SJCRH30 (cell line): ENCODE measurements at places on chromosomes 5 and 9.

DNA sequence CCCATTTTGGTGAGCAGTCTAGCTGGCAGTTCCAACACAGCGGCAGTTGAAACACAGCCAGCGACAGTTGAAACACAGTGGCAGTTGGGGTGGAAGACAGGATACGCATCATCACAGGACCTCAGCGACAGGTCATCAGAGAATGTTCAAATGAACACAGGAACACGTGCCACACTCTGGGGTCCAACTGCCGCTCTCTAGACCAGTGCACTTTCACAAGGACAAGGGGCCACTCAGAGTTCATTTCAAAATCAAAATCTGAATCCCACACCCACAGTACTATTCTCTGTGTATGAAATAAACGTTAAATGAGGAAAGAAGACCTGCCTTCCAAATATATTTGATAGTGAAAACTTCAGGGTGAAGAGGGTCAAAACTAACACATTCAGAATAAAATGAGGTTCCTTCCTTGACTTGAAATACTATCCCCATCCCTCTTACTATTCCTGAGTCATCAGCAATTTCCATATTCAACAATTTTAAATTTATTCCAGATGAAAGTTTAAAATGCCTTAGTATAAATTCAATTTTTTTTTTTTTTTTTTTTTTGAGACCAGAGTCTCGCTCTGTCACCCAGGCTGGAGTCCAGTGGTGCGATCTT, 53.0 kb upstream of the SIMC1 start:
- no peak for DNase-seq

DNA sequence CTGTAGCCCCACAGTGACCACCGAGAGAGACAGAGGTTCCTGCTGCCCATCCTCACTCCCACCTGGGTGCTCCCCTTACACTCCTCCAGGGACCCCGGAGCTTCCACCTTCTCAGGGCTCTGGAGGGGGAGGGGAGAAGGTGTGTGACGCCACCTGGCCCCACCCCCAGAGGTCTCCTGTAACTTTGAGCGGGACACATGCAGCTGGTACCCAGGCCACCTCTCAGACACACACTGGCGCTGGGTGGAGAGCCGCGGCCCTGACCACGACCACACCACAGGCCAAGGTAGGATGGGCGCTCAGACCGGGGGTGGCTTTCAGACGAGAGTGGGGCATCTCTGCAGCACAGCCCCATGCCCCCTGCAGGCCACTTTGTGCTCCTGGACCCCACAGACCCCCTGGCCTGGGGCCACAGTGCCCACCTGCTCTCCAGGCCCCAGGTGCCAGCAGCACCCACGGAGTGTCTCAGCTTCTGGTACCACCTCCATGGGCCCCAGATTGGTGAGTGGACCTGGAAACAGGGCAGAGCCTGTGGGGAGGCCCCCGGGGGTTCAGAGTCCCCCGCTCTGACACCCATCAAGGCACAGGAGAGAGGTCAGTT, 4.5 kb downstream of the MAMDC4 start:
- DNase-seq = no peak

- DNase-seq = no peak
Measured at GRCh38 chr5:81398741-81399140, 4.8 kb upstream of the ACOT12 start.

DNA sequence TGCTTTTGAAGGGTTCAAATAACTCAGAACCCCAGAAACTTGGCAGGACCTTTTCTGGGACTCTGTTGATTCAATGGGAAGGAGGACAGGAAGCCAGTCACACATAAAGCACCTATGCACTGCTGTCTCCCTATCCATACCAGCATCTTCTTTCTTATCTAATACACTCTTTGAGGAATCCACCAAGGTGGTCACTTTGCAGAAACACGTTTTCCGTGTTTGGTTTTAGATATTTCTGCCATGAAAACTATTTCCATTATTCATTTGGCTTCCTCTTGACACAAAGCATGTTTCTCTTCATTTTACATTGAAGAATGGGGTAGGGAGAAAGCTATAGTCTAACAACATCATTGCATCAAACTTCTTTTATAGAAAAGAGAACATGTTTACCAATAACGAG, 76.5 kb upstream of the NR3C1 start:
- no peak for DNase-seq

GRCh38 chr9:121704281-121704680, 52.8 kb downstream of the DAB2IP start:
- DNase-seq = no peak

- peak; percentile 26 for DNase-seq
Measured at GRCh38 chr5:73387601-73388305, 60.8 kb downstream of the FOXD1 start.

- DNase-seq = no peak
Measured at GRCh38 chr5:40787986-40788385, 10.2 kb downstream of the PRKAA1 start.

DNA sequence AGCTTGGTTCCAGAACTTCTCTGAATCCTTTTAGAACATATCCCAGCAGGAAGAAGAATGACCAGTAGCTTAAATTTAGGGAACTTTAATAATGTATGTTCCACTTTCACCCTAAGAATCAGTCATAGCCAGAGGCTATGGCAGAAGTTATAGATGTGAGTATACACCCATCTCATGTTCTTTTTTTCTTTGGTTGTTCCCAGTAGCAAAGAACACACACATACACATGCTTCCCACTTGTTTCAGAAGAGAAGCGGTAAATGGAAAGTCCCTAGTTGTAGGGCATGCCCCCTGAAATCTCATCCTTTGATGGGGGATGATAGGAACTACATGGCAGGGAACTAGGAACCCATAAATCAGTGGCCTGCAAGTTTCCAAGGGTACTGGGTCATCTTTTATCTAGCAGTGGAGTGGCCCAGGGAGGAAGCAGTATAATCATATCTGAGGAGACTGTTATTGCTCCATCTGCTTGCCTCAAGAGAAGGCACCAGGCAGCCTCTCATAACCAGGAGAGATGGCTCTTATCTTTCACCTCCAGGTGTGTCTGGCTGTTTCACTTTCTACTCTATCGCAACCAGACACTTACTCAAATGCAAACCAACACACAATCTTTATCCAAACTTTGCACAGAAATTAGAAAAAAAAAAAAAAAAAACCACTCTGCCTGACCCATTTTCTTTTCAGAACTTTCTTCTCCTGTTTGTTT, 109.5 kb downstream of the SNCAIP start:
- no peak for DNase-seq

DNA sequence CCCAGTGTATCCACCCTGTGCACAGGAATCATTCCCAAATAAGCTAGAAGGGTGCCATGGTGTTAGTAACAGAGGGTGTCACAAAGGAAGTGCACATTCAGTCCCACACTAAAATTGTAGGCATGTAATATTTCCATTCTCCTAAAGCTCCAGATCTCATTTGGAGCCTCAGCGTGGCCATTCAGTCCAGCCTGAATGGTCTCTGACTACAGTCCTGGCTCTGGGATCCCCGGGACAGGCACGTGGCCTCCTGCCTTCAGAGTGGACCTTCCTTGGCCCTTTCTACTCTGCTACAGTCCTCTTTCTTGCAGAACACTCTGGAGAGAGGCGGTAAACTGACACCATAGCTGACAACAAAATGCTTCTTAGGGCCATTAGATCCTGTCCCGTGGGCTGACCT, 243.9 kb downstream of the IRX2 start:
- no peak for DNase-seq

GRCh38 chr9:32579706-32580331, 6.9 kb upstream of the NDUFB6 start:
- peak; percentile 74 for DNase-seq

- no peak for DNase-seq
Measured at GRCh38 chr5:59749782-59750520, 143.6 kb downstream of the PDE4D start.

- no peak for DNase-seq
Measured at GRCh38 chr9:2267181-2267745, 252.1 kb downstream of the SMARCA2 start.

DNA sequence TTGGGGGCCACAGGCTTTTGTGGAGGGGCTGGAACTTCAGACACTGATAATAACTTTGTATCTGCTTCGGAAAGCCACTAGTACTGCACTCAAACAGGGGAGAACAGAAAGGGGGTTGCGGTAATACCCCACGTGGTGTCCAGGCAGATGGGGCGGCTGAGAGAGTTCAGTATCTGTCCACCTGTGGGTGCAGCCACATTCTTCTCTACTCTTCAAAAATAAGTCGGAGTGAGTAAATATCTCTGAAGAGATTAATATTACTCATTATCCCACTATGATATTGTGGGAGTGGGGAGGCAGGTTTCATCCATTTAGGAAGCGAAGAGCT, 102.1 kb upstream of the SSBP2 start:
- DNase-seq = no peak

GRCh38 chr9:136538599-136539426, 7.0 kb downstream of the NOTCH1 start:
- no peak for DNase-seq

DNA sequence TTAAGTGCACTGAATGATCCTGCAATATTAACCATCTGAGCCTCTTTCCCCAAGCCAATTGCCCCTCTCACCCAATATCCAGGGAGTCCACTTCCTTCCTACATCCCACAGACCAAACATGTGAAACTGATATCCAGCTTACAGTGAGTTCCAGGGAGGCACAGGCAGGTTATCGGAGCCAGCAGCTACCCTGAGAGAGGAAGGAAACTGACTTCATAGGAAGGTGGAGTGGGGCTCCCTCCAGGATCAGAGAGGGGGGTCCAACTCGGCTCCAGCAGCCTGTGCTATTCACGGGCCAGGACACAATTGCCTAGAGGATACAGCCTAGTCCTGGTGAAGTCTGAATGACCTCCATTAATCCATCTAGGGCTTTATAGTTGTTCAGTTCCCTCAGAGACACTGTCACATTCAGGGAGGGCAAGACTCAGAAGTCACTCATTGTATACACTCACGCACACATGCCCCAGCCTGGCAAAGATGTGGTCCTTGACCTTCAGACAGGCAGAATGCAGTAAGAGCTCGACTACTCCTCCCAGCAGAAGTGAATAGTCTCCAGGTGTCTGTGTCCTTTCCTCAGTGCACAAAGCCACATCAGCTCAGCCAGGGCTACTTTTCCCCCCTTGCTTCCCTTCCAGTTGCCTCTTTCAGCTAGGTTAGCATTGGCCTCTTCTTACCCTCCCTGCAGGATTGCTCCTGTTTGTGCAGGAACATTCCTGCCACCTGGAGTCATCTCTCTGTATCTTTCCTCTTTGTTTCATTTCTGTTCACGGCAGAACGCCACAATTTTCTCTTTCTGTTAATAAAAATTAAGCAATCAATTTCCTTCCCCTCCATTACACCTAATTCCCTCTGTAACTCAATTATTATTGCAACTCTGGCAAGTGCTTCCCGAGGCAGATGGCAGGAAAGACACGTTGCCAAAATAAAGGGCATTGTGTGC, 501.7 kb downstream of the ARHGEF28 start:
- DNase-seq = no peak

DNA sequence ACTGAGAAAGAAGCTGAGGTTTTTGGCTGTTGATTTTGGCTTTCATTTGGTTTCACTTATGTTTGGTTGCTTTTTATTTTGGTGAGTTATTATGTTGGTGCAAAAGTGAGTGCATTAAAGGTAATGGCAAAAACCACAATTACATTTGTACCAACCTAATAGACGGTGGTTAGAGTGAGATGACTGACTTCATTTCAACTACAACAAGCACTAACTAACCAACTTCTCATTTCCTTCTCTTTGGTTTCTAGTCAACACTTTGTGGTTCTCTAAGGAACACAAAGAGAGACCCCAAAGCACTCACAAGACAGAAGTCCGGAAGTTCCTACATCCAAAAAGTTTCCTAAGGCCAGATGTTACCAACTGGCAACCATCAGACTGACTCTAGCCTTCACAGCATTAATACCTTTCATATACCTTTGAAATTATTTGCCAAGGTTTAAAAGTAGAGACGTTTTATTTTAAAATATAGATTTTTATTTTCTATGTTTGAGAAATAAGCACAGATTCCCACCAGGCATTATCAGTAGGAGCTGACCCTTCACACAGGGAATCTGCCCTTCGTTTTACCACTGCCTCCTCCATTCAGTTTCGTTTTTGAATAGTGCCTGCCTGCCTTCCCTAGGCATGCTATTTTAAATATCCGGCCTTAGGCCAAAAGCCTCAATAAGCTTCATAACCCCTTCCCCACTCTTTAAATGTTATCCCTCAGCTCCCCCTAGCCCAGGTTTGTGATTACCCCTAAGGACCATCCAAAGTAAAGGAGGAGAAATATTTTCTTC, 301.1 kb upstream of the PTGER4 start:
- DNase-seq = no peak

DNA sequence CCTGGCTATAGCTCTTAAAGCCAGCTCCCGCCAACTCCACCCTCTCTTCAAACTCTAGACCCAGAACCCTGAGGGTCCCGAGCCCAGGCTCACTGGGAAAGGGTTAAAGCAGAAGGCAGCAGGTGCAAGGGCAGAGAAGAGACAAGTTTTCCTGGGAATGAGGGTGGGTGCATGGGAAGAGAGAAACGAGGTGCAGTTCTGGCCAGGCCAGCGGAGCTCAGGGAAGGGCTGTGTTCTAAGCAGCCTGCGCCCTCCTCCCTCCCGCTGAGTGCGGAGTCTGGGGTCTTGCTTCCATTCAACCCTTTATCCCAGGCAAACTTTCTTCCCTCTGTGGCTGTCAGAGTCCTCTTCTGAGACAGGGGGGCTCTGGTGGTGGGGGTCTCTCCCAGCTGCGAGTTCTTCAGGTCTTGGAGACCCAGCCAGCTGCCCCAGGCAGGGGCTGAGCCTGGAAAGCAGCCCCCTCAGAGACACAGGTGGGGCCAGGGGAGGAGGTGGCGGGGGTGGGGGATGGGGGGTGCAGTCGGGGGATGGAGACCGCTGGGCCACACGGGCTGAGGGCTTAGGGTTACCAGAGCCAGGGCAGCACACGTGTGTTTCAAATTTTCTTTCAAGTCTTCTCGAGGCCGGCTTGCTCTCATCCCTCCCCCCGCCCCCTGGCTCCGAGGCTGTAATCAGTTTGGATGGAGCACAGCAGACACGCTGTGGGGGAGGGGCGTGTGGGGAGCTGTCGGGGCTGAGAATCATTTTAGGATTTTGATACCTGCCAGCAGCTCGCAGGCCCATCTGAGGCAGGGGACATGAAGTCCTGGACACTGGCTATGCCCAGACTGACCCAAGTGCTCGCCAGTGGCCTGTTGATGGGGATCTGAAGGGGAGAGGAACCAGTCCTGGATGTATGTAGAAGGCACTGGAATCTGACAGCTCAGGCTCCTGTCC, 169.6 kb upstream of the SMIM23 start:
- no peak for DNase-seq

GRCh38 chr5:929596-929995, 36.9 kb downstream of the TRIP13 start:
- DNase-seq = no peak

- DNase-seq = no peak
Measured at GRCh38 chr9:133976191-133976861, 15.8 kb downstream of the VAV2 start.

GRCh38 chr5:97364731-97365130, 181.7 kb upstream of the RIOK2 start:
- no peak for DNase-seq
